Activated CD8-positive, alpha-beta memory T cell treated with anti-CD3 and anti-CD28 coated beads for 4 hours (primary cell): ENCODE measurements at places on chromosomes 3 and 15.

GRCh38 chr3:64131725-64132469 is 93.4 kb downstream of the PRICKLE2 start:
- DNase-seq = no peak

DNA sequence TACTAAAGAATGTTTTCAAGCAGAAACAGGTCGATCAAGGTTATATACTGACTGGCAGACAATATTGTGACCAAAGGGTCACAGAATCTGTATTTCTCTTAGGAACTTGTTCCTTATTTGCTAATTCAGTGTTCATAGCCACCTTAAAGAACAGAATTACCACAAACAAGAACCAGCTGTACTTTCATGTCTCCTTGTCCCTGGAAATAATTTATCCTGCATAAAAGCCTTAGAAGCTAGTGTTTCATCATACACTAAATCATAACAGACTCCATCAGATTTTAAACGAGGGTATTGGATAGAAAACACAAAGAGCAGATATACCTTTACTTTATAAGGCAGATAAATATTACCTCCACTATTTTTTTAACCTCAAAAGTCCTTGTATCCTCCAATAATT is 6.4 kb downstream of the DNAJC19 start:
- DNase-seq = no peak

GRCh38 chr15:79561982-79562381 is 129.8 kb downstream of the MINAR1 start:
- no peak for DNase-seq

DNA sequence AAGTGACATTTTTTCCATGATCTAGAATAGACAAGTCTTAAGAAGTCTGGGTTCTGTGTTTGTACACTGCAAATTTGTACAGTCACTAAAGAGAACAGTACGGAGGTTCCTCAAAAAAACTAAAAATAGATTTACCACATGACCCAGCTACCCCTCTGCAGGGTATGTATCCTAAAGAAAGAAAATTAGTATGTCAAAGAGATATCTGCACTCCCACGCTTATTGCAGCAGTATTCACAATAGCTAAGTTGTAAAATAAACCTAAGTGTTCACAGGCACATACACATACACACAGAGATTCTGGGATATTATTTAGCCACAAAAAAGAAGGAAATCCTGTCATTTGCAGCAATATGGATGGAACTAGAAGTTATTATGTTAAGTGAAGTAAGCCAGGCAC is 120.4 kb downstream of the ZIC1 start:
- DNase-seq = no peak

- DNase-seq = no peak
These were observed 2.1 kb upstream of the RHO start for GRCh38 chr3:129526121-129526900.

- no peak for DNase-seq
These were observed 31.5 kb upstream of the MECOM start for GRCh38 chr3:169695031-169695430.

DNA sequence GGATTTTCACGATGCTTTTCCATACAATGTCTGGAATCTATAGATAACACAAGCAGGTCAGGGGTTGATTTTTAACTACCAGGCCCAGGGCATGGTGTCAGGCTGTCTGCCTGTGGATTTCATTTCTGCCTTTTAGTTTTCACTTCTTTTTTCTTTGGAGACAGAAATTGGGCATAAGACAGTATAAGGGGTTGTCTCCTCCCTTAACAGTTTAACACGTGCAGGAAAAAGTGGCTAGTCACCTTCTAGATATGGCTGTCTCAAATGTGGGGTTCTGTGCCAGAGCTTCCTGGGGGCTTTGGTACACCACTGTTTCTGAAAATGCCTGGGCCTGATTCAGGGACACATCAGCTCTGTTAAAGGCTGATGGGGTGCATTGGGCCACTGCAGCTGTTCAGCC is 7.4 kb upstream of the ZNF589 start:
- no peak for DNase-seq

DNA sequence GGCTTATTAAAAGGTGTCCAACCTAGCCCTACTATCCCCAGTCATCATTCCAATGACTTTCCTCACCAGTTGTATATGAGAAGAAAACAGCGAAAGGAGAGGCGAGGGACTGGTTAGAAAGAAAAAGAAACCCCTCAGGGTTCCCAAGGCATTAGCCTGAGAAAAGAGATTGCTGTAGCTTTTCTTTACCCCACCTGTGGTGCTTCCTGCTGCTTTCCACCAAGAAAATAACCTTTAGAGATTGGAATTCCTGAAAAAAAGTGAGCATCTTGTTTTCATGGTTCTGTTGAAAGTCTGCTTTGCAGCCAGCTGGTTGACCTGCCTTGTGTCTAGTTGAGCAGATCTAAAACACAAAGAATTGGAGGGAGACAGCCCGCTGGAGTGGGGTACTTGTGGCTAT is 196.4 kb downstream of the CADPS start:
- DNase-seq = no peak

DNA sequence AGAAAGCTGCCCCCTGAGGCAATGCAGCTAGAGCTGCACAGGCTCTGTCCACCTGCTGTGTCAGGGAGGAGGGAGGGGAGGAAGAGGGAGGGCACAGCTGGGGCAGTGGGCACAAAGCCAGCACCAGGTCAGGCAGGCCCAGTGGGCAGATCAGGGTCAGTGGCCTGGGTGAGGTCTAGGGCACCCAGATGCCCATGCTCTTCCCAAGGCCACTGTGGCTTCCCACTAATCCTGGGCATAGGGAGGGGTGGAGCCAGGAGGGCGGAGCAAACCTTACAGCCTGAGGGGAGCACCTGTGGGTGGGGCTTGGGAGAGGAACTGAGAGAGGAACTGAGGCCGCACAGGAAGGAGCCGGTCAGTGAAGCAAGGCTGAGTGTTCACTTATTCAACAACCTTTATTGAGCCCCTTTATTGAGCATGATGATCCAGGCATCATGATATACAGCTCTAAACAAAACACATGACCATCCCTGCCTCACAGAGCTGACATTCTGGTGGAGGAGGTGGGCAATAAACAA is 55.0 kb downstream of the RHCG start:
- no peak for DNase-seq

DNA sequence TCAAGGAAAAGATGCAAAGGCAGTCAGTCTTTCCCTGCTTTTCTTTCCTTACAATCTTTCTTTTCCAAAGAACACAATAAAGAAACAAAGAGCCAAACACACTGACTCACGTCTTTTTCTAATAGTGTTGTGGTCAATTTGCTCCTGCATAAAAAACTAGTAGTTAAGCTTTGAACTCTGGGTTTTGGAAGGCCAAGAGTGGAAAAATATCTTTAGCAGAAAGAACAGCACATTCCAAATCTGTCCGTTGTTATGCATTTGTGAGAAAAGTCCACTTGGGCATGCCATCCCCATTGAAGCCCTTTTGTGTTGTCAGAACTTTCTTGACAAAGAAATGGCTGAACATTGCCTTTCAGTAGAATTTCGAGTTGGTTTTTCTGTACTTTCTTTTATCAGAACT is 18.2 kb downstream of the COL8A1 start:
- no peak for DNase-seq

DNA sequence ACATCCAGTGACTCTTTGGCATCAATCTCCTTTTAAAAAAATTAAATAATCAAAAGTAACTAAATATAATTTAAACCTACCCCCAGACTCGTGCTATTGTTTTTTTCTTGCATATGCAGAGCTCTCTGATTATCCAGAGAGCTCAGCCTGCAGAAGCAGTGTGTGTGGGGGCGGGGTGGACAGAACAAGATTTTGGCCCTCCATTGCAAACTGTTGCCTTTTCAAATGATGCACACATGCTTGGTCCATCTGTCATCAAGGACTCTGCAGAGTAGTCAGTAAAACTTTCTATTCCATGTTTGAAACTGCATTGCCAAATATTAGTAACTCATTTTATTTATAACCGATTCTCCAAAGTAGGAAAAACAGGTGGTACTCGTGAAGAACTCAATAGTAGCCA is 28.6 kb upstream of the STXBP5L start:
- DNase-seq = no peak

DNA sequence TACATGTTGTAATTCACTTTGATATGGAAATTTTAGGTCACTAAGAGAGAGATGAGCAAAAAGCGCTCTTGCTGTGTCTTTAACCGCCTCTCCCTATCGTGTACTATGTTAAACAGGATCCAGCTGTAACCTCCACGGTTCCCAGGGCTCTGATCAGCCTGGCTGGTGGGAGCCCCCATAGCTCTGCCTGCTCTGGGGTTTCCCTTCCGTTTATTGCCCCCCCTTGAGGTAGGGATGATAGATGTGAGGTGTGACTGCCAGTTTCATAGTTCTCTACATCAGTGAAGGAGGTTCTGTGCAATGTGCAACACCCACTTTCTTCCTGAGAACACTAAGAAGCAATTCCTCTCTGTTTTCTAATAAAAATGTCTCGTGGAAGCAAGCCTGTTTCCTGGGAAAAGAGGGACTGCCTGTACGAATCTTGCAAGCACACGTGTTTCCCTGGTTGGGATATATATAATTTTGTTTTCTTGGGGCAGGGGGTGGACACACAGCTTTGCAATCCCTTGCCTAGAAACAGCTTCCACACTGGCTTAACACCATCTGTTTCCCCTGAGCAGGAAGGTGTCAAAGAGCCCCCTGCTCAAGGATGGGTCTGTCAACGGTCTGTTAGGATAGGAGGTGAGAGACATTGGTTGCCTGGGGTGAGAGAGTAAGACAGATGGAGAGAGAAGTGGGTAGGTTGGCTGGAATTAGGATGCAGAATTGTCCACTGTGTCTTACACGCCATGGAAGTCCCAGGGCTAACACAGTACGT is 23.8 kb downstream of the CORO2B start:
- DNase-seq = no peak

DNA sequence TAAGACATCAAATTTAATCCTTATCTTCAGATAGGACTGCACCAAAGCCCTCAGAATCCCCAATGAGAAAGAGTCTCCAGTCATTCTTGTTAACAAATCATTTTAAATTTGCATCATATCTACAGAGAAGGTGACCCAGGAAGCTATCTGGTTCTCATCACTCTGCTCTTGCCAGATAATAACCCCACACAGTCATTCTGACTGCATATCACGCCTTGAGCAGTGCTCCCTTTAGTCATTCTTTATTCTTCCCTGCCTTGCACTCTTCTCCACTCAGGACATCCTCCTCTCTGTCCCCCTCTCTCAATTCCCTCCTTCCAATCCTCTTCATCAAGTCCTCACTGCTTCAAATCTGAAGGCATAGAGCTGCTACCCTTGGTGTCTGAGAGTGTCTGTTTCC is 83.7 kb upstream of the COL6A6 start:
- no peak for DNase-seq

GRCh38 chr15:49927189-49927861 is 191.7 kb downstream of the ATP8B4 start:
- no peak for DNase-seq

GRCh38 chr3:182092662-182093262 is 381.0 kb downstream of the SOX2 start:
- DNase-seq = no peak

- DNase-seq = no peak
These were observed 434.8 kb upstream of the THBS1 start for GRCh38 chr15:39145854-39146625.

GRCh38 chr3:100144255-100144866 is 30.1 kb upstream of the FILIP1L start:
- DNase-seq = no peak

DNA sequence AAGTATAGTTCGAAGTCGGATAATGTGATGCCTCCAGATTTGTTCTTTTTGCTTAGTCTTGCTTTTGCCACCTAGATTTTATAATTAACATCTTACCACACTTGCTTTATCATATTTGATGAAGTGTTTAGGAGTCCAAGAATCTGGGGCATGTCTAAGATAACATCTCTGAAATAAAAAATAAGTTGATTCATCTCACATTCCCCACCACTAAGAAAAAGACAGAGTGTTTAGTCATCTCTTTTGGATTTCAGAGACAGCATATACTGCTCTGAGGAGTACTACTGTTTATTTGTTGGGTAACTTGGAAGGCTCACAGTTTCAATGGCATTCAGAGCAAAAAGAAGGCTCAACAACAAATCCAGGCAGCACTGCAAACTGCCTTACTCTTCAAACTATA is 324.2 kb upstream of the ATP11B start:
- DNase-seq = no peak

- DNase-seq = no peak
These were observed 250.3 kb upstream of the RASGRP1 start for GRCh38 chr15:38814891-38815290.

DNA sequence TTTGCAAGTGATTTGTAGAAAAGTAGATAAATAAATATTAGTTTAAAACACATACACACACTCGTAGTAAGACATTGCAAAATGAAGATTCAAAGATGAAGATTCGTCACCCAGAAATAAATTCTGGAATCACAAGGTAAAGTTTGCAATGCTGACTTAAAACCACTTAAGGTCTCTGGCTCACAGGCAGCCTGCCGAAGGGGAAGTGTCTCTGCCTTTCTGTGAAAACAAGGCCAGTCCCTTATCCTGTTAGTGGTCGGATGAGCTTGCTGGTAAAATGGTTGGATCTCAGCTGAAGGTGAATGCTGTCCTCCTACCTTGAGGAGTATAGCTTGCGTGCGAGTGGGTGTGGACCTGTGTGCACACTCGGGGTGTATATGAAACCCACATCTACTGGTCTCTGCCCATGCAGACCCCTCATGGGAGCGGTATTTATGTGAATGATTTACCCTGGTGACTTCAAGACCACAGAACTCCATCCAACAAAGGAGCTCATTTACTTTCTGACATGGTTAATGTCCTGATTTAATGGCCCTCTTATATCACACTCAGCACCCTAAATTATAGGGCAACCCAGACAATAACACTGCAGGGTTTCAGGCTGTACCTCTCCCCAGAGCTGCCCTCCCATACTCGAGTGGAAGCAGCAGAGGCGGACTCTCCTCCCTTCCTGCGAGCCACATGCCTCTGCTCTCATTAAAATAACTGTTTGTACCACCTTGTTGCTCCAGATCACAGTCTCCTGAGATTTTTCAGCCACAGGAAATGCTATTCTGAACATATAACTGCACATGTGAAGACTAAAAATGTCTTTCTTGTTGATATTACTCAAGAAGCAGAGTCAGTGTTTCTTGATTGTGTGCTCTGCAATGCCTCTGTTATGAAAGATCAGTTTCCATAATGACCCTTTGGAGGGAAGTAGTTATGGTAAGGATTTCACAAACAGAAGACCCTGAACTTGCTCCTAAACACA is 45.9 kb upstream of the ALDH1A3 start:
- DNase-seq = no peak

- no peak for DNase-seq
These were observed 10.4 kb downstream of the C3orf18 start for GRCh38 chr3:50557106-50557505.

DNA sequence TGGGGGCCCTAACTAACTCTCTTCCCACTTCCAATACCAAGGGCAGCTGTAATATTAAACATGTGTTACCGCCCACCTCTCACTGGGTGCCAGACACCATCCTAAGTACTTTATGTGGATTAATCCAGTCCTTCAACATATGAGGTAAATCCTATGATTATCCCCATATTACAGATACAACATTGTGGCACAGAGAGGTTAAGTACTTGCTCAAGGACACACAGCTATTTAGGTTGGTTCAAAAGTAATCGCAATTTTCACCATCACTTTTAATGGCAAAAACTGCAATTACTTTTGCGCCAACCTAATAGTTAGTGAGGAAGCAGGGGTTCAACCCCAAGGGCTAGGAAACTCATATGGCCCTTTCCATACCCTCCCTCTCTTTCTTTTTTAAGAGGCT is 100.8 kb downstream of the SEMA5B start:
- DNase-seq = no peak

GRCh38 chr3:69767571-69767970 is 28.3 kb downstream of the MITF start:
- no peak for DNase-seq

GRCh38 chr3:10996345-10997013 is 3.9 kb downstream of the SLC6A1 start:
- DNase-seq = no peak
